ENCODE measurements at places on chromosomes 12 and 14.
A peak's percentile ranks its signal among the peaks of the same experiment; 100 is the strongest.

- DNase-seq = no peak
Measured at GRCh38 chr12:132804426-132804861, 24.2 kb downstream of the GOLGA3 start.

DNA sequence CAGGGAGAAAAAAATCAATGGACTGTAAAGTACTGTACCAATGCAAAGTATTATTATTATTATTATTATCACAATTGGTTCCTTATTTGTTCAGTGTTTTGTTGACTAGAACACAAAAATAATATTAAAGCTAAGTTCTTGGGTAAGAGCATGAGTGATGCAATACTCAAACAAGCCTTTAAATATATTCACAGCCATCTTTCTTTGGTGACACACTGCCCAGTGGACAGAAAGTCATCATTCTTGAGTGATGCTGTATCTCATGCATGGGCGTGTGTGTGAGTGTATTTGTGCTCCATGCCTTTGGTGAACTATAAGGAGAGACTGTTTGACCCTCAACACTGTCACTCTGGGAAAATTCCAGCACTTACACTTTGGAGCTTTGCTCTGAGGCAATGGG is 93.6 kb downstream of the KCNK10 start:
- no peak for DNase-seq

GRCh38 chr12:32881107-32881506 is 15.5 kb downstream of the PKP2 start:
- DNase-seq = no peak

- DNase-seq = no peak
Measured at GRCh38 chr12:24952389-24952788, 3.5 kb upstream of the BCAT1 start.

DNA sequence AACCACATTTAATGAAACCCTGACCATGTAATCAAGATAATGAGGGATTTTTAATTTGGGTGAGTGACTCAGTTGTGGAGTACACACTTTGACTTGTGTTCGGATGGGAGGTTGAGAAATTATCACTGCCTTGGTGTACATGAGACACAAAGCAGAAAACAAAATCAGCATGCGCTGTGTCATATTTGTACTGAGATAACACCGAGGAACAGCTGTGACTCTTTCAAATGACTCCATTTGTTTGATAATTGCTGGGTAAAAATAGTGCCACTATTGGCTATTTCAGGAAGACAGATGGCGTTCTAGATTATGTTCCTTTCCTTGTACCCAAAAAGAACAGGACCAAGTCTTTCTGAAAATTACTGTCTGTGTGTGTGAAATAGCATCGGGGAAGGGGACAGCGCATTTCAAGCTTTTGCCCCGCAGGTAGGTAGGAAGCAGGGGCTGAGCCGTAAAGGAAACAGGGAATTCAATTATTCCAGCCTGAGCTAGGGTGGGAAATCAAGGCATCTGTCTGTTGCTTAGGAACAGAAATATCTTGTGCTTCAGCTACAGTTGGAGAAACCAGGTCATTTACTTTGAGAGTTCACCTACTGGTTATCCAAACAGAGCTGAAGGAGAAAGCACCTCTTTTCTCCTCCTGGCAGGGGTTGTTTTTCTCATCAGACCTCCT is 114.3 kb downstream of the SNAPC1 start:
- DNase-seq = no peak

DNA sequence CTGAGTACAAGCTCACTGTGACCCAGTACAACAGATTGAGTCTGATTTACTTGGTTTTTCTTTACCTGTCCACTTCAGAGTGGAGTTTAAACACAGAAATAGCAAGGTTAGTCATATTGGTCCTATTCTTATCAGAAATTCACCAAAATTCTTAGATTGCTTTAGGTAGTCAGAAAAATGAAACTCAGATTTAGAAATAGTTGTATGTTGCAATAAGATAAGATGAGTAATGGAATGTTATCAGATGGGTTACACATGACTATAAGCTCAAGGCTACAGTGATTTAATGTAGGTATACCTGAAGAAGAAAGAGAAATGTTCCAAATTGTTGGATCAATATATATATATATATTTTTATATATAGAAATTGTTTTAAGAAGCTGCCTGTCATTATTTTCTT is 524.1 kb downstream of the LRFN5 start:
- DNase-seq = no peak

- DNase-seq = no peak
Measured at GRCh38 chr12:96994900-96995299, 87.8 kb downstream of the NEDD1 start.

DNA sequence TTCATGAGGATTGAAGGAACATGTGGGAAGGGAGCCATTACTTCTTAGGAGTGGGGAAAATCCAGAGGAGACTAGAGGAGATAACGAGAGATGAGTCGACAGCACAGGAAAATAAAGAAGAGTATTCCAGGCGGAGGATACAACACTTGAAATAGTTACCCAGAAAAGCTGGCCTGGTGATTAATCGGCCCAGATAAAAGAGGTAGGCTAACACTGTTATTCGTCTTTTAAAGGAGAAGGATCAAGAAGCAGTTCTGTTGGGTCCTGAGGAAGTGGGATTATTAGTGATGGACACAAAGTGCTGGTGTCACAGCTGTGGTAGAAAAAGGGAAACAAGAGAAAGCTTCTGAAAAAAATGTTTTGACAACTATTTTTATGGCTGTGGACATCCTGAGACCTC is 425.3 kb downstream of the ZFP36L1 start:
- DNase-seq = no peak

GRCh38 chr12:113098441-113099028 is 37.0 kb downstream of the RASAL1 start:
- DNase-seq = peak; percentile 37

GRCh38 chr12:125983094-125983783 is 918.0 kb downstream of the AACS start:
- no peak for DNase-seq

GRCh38 chr12:13390381-13390861 is 193.9 kb downstream of the EMP1 start:
- peak; percentile 13 for DNase-seq

DNA sequence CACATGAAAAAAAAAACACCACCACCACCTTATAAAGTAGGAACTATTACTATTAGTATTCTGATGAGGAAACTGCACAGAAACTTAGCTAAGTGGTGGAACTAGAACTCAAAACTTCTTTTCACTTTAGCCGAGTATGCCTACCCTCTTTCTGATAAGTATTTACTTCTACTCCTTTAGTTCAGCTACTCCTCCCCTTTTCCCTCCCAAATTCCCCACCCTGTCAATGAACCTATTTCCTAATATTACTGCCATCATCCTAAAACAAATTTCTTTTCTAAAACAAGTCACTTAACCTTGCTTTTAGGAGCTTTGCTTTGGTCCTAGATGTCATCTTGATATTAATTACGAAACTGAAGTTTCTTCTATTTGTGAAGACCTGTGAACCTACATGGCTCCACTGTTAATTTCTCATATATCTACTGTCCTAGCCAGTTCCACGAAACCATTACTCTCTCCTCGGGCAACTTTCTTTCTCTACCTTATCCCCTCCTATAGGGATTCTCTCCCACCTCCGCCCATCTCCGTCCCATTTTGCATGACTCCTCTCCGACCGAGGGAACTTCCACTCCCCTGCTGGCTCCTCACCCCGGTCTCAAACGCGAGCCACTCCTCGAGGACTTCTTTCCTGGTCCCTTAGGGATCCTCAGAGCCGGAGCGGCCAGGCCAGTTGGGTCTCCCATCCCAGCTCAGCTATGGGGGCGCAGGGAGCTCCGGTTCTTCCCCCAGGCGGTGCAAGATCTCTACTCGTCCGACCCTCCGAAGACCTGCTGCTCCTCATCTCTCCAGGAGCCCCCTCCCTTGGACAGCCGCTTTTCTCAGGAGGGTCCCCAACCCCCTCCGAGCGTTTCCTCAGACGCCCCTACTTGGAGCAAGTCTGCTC is 1.1 kb downstream of the NUMB start:
- DNase-seq = peak; percentile 41

DNA sequence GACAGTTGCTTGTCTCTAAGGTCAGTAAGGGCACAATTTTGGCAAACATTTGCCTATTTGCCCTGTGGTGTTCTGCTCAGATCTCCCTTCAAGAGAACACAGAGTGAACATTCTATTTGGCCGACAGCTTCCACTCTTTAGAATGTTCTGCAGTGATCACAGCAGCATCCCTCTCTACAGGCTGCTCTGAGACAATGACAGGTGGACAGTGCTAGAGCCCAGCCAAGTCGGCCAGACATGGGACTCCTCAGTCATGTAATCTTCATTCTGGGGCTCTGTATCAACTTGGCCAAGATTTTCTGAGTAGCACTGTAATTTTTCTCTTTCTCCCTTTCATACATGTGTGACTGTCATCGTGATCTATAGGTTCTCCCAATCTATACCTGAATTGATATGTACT is 34.8 kb downstream of the TIMELESS start:
- no peak for DNase-seq

DNA sequence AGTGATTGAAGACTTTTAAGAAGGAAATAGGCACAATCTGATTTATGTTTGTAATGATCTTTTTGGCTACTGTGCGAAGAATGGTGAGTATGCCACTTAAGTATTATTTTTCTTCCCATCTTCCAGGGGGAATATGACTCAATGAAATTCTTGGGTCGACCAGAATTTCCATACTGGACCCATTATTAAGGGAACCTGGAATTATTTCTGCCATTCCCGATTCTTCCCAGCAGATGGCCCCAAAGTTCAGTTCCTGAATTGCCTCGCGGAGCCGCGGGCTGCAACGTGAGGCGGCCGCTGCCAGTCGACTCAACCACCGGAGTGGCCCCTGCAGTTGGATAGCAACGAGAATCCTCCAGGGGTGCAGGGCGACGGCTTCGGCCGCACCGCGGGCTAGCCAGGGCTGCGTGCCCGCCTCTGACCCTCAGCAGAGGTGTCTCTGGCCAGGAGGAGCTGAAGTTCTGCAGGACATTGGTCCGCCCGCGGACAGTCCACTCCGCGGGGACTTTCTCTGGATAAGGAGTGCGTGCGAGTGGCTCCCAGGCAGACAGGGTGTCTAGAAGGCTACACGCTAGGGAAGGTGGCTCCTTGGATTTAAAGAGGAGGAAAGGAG is 628 bp upstream of the TSHR start:
- DNase-seq = peak; percentile 80

DNA sequence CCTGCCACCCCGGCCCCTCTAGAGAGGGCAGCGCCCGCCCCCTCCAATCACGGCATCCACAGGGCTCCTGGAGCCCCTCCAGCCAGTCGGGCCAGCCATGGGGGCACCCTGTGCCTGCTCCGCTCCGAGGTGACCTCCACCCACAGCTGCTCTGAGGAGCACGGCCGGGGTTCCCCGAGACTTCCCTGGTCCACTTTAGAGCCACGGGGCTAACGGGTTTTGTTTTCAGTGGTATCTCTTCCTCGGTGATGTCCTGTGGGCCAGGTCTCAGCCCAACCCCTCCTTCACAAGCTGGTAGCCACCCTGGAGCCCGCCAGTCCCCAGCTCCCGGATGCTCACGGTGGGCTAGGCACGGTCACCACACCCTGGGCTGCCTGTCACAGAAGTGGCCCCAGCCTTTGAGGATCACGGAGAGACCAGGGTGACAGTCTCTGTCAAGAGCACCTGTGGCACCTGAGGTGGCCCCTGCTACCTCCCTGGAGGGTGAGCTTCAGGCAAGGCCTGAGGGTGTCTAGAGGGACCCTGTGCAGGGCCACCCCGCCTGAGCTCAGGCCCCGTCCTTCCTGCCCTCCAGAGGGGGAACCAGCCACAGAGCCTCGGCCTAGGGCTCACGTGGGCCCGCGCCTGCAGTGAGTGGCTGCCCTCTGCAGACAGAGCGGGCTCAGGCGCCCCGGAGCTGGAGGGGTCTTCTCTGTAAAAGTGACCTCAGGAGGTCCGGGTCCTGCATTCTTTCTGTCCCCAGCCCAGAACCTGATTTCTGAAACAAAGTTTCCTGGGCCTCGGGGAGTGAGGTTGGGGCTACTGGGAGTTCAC is 146.0 kb upstream of the C14orf180 start:
- no peak for DNase-seq

DNA sequence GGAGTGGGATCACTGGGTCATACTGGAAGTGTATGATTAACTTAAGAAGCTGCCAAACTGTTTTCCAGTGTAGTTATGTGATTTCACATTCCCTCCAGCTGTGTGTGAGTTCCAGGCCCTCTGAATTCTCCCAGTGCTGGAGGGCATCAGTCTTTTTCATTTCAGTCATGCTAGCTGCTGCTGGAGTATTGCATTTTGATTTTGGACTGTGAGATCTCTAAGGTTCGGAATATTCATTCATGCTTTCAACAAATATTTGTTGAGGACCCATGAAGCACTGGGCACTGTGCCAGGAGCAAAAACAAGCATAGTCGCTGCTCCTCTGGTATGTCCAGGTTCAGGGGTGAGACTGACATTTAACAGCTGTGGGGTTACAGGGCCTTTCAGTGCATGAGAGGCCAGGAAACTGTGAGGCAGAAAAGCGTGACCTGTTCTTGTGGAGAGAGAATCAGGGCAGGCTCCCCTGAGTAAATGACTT is 133.2 kb downstream of the SCARB1 start:
- DNase-seq = no peak

DNA sequence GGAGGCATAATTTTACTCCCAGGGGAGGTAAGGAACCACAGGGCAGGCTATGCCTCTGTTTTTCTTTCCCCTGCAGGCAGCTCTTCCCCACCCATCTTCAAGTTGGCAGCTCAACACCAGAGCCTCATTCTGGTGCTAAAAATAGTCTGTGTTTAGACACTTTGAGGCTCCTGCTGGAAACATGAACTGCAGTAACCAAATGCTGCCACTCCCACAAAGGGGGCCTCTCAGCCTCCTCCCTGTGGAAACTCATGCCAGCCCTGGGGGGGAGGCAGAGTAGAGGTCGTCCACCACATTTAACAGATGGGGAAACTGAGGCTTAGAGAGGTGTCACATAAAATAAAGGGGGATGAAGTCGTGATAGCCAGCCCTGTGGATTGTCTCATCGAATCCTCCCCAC is 61.4 kb downstream of the WSCD2 start:
- no peak for DNase-seq

GRCh38 chr12:10088955-10089900 is 9.6 kb downstream of the CLEC1A start:
- DNase-seq = no peak

GRCh38 chr14:77347751-77348150 is 26.9 kb downstream of the GSTZ1 start:
- no peak for DNase-seq

GRCh38 chr12:110351119-110351518 is 52.4 kb downstream of the ANAPC7 start:
- no peak for DNase-seq

Data from amniotic stem cell (primary cell).